Colonic mucosa (tissue), 4 donors: ENCODE measurements at places on chromosomes 11 and 22.

DNA sequence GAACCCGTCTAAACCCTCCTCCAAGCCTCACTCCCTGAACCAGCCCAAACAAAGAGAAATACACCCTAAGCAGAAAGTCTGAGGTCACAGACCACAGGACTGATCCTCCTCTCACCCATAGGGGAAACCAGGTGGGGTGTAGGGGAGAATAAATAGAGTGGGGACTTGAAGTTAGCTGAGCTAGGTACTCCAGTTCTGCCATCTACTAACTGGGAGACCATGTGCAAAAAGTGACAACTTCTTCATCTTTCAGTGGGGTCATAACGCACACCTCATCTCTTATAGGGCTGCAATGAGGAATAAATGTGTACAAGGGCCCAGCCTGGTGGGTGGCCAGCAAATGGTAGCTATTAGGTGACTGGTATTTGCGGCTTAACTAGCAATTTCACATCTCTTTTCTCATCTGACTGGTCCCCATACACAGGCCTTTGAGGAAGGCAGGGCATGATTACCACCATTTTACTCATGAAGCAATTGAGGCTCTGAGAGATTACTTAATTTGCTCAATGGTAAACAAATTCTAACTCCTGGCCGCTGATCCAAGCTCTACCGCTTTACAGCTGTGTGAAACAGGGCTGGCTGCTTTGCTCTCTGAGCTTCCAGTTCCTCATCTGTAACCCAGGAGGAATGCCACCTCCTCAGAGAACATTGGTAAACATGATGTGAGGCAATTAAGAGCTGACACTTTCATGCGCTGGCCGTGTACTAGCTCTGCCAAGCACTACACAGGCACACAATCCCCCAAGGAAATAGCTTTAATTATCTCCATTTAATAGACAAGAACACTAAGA, 16.6 kb downstream of the TBC1D10A start:
- peak; percentile 73 for DNase-seq

- no peak for DNase-seq
Measured at GRCh38 chr11:1728931-1729691, 21.3 kb downstream of the IFITM10 start.

- no peak for DNase-seq
Measured at GRCh38 chr11:10674911-10675440, 18.6 kb downstream of the IRAG1 start.

DNA sequence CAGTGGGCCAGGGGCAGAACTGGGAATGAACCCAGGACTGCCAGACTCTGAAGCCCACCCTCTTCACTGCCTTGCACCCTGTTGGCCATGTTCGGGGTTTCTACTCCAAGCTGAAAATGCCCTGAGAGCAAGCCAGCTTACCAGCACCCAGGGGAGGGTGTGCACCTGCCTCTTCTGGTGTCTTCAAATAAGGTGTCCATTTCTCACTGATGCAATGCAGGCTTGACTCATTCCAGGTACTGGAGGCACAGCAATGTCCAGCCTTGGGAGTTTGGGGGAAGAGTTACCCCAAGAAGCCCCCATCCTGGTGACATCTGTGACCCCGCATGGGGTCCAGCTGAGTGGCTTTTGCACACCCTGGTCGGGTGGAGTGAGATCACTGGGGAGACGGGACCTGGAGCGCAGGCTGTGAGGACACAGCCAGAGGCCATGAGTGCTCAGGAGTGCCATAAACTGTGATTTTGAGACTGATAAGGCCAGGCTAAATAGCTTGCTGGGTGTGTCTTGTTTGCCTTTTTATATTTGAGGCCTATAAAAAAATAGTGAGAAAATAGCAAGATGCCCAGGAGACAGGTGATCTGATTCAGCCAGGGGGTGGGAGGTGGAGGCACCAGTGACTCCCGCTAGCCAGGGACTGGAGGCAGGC, 4.6 kb upstream of the CERK start:
- DNase-seq: peak; percentile 82

GRCh38 chr11:82261367-82261766, 472.3 kb downstream of the FAM181B start:
- DNase-seq: no peak

DNA sequence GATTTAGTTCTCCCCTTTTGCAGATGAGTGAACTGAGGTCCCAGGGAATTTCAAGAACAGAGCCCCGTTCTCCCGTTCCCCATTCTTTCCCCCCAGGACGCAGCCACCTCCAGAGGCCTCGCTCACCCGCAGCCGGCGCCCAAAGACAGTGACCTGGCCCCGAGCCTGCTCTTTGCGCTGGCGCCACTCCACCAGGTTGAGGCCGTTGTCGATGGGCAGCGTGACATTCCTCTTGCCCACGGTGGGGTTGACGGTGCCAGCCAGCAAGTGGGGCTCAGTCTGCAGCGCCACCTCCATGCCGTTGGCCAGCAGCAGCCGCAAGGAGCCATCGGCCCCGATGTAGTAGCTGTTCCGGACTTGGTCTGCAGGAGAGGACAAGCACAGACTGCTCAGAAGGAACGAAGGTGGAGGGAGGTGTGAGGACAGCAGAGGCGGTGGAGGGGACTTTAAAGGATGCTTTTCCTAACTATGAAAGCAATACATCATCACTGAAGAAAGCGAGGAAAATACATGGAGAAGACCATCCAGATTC, 101.4 kb upstream of the NARS2 start:
- no peak for DNase-seq
